Activated T-helper 17 cell treated with anti-CD3 and anti-CD28 coated beads, Interleukin-2, amount 50 U/mL, for 72 hours (primary cell): ENCODE measurements at places on chromosomes 3 and 15. TPM values are rescaled to one million over a fixed set of nuclear protein-coding genes. Genes with fewer than 3 reads are reported as not detected.

DNA sequence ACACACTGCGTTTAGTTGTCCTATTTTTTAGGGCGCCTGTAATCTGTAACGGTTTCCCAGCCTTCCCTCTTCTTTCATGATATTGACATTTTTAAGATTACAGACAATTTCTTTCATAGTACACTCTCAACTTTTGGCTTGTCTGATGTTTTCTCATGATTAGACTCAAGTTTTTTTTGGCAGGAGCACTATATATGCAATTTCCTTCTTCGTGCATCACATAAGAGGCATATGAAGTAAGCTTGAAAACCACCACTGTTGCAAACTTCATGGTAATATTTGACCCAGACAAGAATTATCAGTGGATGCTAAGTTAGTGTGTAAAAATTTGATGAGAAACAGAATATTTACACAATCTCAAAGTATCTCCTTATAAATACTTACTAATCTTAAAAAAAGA, 119.2 kb upstream of the CMC1 start:
- ATAC-seq, result no peak

DNA sequence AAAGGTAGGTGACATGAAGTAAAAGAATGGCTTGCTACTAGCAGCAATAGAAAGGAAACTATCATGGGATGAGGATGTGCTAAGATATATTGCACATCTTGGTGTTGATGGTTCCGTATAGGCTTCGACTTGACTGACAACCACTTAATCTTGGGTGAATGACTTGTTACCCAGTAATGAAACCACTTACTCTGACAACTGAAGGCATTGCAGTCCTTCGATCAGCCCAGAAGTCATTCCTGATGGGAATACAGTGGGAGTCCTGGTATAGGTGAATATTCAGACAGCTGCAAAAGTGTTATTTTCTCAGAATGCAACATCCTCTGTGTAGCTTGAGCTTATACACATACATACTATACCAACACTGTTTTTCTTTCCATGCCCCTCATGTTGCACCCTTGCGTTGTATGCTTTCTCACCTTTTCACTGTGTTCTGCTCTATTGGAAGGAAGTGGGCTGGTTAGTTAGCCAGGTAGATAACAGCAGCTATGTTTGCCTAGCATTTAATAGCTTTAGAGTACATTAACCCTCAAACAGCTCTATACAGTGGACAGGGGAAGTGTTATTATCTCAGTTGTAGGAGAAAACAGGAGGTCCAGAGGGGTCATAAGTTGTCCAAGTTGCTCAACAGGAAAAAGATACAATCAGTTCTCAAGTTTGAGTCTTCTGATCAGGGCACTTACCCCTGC, 376.5 kb downstream of the MFSD1 start:
- ATAC-seq, result no peak

DNA sequence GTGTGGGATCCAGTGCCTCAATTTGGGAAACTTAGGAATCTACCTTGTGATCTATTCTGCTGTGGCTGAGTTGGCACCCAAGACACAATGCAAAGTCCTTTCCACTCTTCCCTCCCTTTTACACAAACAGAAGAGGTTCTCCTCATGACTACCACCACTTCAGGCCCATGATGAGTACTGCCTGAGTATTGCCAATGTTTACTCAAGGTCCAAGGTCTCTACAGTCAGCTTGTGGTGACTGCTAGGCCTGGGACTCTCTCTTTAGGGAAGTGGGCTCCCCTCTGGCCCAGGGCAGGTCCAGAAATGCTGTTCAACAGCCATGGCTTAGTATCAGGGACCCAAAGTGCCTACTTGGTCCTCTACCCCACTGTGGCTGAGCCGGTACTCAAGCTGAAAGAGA, 56.8 kb upstream of the PEX5L start:
- no peak for ATAC-seq

Gene INKA1
- total RNA-seq, result 0.26 TPM
